ENCODE measurements at places on chromosomes 12 and 14. TPM values are rescaled to one million over a fixed set of nuclear protein-coding genes. Genes with fewer than 3 reads are reported as not detected.

The PLA2G1B gene
- total RNA-seq: not detected

The AQP2 gene
- not detected for total RNA-seq

The MAP3K9 gene
- 20.2 TPM for total RNA-seq

The PRKCH gene
- total RNA-seq: 4.9 TPM

The CDC42BPB gene
- total RNA-seq: 59.2 TPM

- no peak for DNase-seq
Observed at GRCh38 chr12:95304673-95305198, 87.1 kb downstream of the VEZT start.

GRCh38 chr12:109946505-109946904, 46.4 kb downstream of the TCHP start:
- no peak for DNase-seq

- DNase-seq: no peak
Observed at GRCh38 chr12:67952787-67953186, 36.5 kb upstream of the IFNG-AS1 start.

GRCh38 chr14:76729258-76729657, 32.0 kb upstream of the VASH1 start:
- no peak for DNase-seq

DNA sequence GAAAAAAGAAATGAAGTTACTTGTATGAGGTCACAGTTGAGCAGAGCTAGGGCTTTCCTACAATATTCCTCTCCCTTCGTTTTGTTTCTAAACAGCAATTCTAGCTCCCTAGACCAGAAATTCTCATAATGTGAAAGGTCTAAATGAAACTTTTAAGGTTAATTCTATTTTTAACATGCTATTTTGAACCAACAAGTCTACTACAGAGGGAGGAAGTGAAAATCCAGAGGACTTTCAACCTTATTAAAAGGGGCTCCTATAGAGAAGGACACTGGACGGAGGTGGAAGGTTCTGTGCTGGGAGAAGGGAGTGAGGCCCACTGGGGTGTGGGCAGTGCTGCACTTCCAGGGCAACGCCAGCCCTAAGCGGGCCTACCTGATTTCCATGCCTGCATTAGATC, 13.4 kb downstream of the GSG1 start:
- no peak for DNase-seq

DNA sequence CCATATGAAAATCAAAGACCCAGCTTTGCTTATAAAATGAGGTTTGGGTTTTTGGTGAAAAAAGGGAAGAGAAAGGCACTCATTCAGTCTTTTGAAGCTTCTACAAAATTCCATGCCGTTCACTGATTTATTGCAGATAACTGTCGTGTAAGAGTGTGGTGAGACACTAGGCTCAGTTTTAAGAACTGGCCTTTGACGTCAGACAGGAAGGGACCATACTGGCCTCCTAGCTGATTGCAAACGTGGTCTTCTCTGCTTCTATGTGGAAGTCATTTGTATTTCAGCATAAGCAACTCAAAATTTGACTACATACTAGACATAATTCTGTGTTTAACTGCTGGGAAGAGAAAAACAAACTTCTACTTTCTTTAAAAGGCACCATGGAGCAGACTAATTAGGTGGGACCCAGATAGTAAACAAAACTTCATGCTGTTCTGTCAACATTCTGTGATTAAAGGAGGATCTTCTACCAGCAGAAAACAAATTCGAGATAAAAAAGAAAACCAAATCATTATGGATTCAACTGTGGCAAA, 168.7 kb downstream of the TTC7B start:
- no peak for DNase-seq

DNA sequence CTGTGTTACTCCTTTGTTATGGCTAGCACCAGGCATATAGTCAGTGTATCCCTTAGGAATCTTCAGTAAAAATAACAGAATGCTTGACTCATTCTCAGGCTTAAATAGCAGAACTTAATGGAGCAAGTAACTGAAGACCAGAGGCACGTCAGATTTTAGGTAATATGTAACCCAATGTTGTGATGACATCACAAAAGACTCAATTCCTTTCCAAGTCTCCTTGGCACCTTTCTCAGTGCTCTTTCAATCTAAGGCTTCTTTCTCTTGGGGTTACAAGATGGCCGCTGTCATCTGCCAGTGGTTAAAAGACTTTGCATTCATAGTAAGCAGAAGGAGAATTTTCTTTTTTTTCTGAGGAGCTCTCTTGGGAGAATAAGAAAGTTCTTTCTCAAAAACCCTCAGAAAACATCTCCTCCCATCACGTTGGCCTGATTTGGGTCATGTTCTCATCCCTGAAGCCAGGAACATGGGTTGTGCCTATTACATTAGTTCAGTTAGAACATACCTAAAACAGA, 33.4 kb upstream of the DCN start:
- DNase-seq: no peak

GRCh38 chr14:49527221-49527620, 59.0 kb downstream of the RPS29 start:
- DNase-seq: no peak
